ENCODE measurements at places on chromosomes 1 and 21.
A peak's percentile ranks its signal among the peaks of the same experiment; 100 is the strongest.

DNA sequence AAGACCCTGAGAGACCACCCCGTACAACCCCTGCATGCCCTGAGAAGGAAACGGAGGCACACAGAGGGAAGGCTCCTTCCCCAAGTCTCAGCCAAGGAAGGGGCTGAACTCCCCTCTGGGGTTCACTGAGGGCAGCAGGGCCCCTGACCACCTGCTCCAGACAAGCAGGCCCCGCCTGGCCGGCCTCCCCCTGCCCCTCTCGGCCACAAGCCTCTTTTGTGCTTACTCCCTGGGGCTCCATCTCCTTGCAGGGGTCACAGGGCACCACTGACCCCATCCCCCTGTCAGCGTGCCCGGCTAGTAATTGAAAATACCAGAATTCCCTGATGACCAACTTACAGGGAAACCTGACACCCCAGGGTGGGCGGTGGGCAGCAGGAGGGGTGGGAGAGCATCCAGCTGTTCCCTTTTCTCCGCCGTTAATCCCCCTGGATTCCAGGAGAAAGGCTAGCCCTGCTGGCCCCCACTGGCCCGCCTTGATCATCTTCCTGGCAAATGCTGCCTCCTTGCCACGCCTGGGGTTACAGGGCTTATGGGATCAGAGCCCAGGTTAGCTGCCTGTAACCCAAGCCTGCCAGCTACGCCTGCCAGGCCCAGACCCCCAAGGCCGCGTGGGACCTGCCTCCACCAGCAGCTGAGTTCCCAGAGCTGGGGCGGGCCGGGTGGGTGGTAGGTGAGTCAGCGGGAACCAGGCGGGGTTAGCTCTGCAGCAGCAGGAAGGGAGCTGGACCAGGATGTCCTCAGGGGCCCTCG lies 96.1 kb downstream of the LACTBL1 start:
- H3K27me3 ChIP-seq = no peaks in the 10 kb centered on the region
- H3K4me1 ChIP-seq = peaks cover 4% of the 10 kb centered on the region
- no peak overlapping the region for H3K27ac ChIP-seq
- no peak for DNase-seq
- no peaks in the 10 kb centered on the region for H3K36me3 ChIP-seq
- H3K4me3 ChIP-seq = no peak overlapping the region

- peaks cover 11% of the 10 kb centered on the region for H3K4me1 ChIP-seq
- H3K27ac ChIP-seq = no peak overlapping the region
- no peaks in the 10 kb centered on the region for H3K27me3 ChIP-seq
- DNase-seq = no peak
- no peak overlapping the region for H3K4me3 ChIP-seq
These were observed 2.6 kb downstream of the TEDDM1 start for GRCh38 chr1:182397653-182398393.

- DNase-seq = peak; percentile 71
- no peaks in the 10 kb centered on the region for H3K4me1 ChIP-seq
- no peaks in the 10 kb centered on the region for H3K36me3 ChIP-seq
These were observed 39.8 kb upstream of the ZC3H12A start for GRCh38 chr1:37434292-37435225.

- H3K36me3 ChIP-seq = no peaks in the 10 kb centered on the region
- no peaks in the 10 kb centered on the region for H3K27me3 ChIP-seq
- no peak for DNase-seq
- H3K4me3 ChIP-seq = no peak overlapping the region
- H3K4me1 ChIP-seq = no peaks in the 10 kb centered on the region
- no peak overlapping the region for H3K27ac ChIP-seq
These were observed 1038.9 kb downstream of the BRINP3 start for GRCh38 chr1:189438808-189439207.

DNA sequence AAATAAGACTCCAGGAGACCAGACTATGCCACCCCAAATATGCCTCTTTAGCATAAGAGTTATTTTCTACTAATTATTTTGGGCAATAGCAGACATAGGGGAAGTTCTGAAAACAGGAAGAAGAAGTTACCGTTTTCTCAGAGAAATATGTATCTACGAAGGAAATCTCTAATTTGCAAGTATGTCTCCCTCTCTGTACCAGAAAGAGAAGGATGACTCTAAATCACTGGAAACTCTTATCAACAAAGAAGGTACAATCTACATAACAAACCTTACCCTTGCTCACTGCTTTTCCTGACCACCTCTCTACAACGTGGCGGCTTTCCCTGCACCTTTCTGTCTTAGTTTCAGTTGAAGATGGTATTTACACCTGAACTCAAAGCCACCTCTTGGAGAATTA lies 49.0 kb downstream of the OMA1 start:
- H3K27ac ChIP-seq = no peak overlapping the region
- peaks cover 7% of the 10 kb centered on the region for H3K36me3 ChIP-seq
- no peaks in the 10 kb centered on the region for H3K27me3 ChIP-seq
- peaks cover 3% of the 10 kb centered on the region for H3K4me1 ChIP-seq
- peak overlapping the region; percentile 20 for H3K4me3 ChIP-seq

DNA sequence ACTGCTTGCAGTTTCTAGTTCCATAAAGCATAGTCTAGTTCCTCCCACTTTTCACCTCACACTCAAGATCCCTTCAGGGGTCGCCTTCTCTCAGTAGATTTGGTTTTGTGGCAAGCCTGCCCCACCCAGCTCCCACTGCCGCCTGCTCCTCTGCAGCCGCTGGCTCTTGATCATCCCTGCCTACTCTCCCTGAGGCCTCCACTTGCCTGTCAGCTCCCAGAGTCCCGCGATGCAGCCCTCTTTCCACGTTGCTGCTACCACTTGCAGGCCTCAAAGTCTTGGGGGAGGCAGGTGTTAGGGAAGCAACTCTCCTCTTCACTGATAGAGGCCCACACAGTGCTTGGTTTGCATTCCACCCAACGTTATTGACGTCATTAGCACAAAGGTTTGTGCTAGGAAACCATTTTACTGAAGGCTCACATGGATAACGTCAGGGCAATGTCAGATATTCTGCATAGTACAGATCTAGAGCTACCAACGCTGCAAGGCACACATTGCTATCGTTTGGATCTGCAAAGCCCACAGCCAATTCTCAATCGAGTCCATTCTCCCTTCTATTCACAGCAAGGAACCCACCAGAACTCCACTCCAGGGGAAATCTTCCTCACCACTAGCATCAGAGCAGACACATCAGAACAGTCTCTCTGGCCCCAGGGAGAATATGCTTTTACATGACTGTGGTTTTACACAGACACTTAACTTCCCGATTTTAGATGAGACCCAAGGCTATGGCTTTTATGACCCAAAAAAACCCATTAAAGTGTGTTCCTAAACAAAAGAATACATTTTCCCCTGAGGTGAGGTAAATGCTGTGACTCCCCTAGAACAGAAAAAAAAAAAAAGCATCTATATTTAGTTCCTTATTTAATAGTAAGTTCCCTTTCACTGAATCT lies 519.5 kb upstream of the CAMK1G start:
- H3K27me3 ChIP-seq = no peaks in the 10 kb centered on the region
- no peaks in the 10 kb centered on the region for H3K4me1 ChIP-seq
- no peak overlapping the region for H3K27ac ChIP-seq
- DNase-seq = no peak
- H3K4me3 ChIP-seq = no peak overlapping the region

DNA sequence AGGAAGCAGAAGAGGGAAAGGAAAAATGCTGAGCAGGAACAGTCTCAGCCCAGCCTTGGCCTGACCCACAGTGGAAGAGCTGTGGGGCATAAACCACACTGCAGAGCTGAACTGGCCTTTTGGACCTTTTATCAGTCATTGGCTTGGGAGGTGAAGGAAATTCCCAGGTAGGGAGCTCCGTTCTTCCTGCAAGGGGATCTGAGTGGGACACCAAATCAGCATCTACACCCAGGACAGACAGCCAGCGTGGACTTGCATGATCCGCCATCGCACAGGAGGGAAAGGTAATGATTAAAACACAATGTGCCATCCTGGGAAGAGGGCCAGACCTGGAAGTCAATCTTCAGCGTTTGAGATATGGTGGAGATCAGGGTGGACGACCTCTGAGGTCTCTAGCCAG lies 1.2 kb upstream of the MTFR1L start:
- DNase-seq = no peak
- no peak overlapping the region for H3K27ac ChIP-seq
- H3K4me1 ChIP-seq = peaks cover 36% of the 10 kb centered on the region
- H3K36me3 ChIP-seq = no peaks in the 10 kb centered on the region
- H3K27me3 ChIP-seq = no peaks in the 10 kb centered on the region

- H3K27me3 ChIP-seq = no peaks in the 10 kb centered on the region
- H3K4me3 ChIP-seq = no peak overlapping the region
- DNase-seq = no peak
- H3K4me1 ChIP-seq = peaks cover 23% of the 10 kb centered on the region
These were observed 6.9 kb upstream of the DENND1B start for GRCh38 chr1:197781968-197782721.

GRCh38 chr1:234827181-234827580 lies 217.2 kb upstream of the IRF2BP2 start:
- H3K4me1 ChIP-seq = peaks cover 11% of the 10 kb centered on the region
- H3K4me3 ChIP-seq = no peak overlapping the region
- H3K36me3 ChIP-seq = no peaks in the 10 kb centered on the region
- no peak overlapping the region for H3K27ac ChIP-seq
- no peaks in the 10 kb centered on the region for H3K27me3 ChIP-seq
- peak; percentile 36 for DNase-seq

DNA sequence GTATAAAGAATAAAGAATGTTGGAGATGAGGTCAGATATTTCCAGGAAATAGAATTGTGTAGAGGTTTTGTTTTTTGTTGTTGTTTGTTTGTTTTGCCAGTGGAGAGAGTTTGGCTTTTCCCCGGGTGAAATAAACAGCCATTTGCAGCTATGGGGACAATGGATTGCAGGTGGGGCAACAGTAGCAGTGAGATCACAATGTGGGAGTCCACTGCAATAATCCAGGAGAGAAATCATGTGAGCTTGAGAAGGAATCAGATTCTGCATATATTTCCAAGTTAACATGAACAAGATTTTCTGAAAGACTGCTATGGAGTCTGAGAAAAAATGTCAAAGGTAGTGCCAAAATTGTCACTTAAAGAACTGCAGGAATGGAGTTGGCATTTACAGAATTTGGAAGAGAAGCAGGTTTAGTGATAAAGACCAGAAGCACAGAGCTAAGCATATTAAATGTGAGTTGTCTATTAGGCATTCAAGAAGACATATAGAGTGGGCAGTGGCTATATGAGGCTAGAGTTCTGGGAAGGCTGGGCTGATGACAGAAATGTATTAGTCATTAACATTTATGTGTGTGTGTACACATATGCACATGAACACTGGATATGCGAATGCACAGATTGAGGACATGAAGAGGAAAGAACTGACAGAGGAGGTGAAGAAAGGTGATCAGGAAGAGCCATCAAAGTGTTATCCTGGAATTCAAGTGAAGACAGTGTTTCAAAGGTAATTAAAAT lies 729.6 kb upstream of the PTBP2 start:
- H3K27ac ChIP-seq = no peak overlapping the region
- H3K4me1 ChIP-seq = peaks cover 4% of the 10 kb centered on the region
- no peaks in the 10 kb centered on the region for H3K36me3 ChIP-seq
- no peak for DNase-seq

DNA sequence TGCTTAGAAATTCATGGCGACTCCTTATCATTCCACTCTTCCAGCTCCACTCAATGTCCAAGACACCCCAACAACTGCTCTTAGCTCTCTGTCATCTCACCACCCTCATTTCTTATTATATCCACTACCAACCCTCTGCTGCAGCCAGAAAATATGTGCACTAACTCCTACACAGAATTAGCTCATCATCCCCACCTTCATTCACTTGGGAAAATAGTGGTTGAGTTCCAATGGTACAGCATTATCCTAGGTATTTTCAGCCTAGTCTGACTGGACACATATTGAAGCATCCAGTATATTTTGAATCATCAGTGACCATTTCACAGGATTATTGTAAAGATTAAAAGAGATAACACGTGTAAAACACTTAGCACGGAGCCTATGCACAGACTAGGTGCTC lies 16.7 kb upstream of the VSIG8 start:
- no peaks in the 10 kb centered on the region for H3K36me3 ChIP-seq
- no peak for DNase-seq
- no peaks in the 10 kb centered on the region for H3K27me3 ChIP-seq
- no peak overlapping the region for H3K4me3 ChIP-seq
- H3K27ac ChIP-seq = no peak overlapping the region

DNA sequence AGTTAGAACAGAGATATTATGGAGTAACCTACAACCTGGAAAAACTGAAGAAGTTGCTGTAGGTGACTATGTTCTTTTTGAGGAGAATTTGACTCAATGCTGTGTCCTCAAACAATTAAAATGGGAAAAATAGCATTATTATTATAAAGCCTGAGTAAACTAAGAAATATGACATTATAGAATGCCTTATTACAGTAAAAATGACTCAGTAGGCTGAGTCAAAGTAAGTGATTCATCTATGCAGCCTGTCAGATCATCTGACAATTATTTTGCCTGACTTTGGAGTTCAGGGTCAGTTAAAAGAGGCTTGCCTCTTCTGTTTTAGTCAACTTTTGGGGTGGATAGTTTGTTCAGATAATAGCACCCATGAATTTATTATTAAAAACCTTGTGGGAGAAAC lies 150.8 kb upstream of the PTGFR start:
- no peaks in the 10 kb centered on the region for H3K4me1 ChIP-seq
- H3K4me3 ChIP-seq = no peak overlapping the region
- no peaks in the 10 kb centered on the region for H3K36me3 ChIP-seq
- no peaks in the 10 kb centered on the region for H3K27me3 ChIP-seq
- no peak for DNase-seq

DNA sequence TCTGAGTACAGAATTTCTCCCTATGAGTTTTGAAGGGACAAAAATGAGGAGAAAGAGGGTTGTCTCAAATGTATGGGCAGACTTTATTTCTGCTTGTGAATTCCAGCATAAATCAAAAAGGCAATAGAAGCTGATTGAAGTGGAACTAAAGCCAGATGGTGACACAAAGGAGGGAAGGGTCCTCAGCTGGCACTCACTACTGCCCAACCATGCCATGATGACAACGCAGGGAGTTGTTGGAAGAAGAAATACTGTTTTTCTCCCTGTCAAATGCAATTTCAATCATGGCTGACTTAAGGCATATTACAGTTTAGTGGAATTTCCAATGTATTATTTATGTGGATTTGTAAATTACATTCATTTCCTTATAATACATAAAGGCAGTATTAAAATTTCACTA lies 805.8 kb downstream of the ADGRL2 start:
- H3K4me3 ChIP-seq = no peak overlapping the region
- no peak overlapping the region for H3K27ac ChIP-seq
- H3K36me3 ChIP-seq = no peaks in the 10 kb centered on the region
- no peak for DNase-seq
- no peaks in the 10 kb centered on the region for H3K4me1 ChIP-seq
- H3K27me3 ChIP-seq = no peaks in the 10 kb centered on the region

DNA sequence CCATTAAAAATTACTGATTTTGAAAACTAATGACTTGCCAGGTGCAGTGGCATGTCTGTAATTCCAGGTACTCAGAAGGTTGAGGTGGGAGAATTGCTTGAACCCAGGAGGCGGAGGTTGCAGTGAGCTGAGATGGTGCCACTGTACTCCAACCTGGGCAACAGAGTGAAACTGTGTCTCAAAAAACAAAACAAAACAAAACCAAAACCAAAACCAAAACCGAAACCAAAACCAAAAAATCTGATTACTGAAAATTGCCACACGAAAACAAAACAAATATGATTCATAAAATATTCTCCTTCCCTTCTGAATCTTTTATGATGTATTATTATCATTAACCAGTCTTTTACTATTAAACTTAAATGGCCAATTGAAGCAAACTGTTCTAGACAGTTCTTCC lies 74.1 kb downstream of the SERINC2 start:
- peak; percentile 67 for DNase-seq
- H3K4me1 ChIP-seq = peaks cover 22% of the 10 kb centered on the region
- H3K36me3 ChIP-seq = no peaks in the 10 kb centered on the region
